ENCODE measurements at places on chromosomes 13 and 19. TPM values are rescaled to one million over a fixed set of nuclear protein-coding genes. Genes with fewer than 3 reads are reported as not detected.

DNA sequence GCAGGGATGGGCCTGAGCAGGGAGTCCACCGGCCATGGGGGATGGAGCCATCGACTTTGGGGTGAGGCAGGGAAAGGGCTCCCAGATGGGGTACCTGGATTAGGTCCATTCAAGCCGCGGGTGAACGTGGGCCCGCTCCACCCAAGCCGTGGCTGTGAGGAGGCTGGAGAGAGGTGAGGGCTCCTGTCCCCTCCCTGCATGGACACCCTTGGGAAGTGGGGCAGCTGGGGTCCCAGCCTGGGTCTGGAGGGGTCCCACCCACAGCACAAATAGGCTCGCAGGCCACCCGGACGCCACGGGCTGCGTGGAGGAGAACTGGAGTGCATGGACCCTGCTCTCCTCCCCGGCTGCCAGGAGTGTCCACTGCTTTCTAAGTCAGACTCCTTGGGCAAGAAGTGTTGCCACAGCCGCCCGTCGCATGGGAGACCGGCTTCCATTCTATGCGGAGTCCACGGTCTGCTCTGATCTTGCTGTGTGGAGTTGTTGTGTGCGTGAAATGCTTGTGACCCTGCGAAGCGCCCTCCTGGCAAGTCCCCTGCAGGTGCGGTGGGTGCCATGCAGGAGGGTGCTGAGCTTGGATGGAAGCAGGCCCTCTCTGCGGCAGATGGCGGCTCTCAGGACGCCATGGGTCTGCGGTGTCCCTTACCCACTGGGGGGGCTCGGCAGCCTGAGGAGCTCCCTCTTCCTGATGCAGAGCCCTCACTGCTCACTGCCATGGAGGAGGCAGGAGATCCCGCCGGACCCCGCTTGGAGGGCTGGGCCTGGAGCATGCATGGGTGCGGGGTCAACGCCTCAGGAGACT, 2.0 kb downstream of the DAZAP1 start:
- DNase-seq, result no peak

DNA sequence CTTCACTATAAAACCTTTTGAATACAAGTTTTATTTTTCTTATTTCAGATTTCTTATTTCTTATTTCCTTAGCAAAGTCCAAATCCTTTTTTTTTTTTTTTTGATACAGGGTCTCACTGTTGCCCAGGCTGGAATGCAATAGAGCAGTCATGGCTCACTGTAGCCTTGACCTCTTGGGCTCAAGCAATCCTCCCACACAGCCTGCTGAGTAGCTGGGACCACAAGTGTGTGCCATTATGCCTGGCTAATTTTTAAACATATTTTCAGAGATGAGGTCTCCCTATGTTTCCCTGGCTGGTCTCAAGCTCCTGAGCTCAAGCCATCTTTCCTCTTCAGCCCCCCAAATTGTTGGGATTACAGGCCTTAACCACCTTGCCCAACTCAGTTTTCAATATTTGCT, 334.3 kb downstream of the DLEU7 start:
- no peak for DNase-seq

- DNase-seq, result no peak
These were observed 650.0 kb downstream of the DIAPH3 start for GRCh38 chr13:59513686-59514085.

Gene SLC1A5
- 122 TPM for total RNA-seq

DNA sequence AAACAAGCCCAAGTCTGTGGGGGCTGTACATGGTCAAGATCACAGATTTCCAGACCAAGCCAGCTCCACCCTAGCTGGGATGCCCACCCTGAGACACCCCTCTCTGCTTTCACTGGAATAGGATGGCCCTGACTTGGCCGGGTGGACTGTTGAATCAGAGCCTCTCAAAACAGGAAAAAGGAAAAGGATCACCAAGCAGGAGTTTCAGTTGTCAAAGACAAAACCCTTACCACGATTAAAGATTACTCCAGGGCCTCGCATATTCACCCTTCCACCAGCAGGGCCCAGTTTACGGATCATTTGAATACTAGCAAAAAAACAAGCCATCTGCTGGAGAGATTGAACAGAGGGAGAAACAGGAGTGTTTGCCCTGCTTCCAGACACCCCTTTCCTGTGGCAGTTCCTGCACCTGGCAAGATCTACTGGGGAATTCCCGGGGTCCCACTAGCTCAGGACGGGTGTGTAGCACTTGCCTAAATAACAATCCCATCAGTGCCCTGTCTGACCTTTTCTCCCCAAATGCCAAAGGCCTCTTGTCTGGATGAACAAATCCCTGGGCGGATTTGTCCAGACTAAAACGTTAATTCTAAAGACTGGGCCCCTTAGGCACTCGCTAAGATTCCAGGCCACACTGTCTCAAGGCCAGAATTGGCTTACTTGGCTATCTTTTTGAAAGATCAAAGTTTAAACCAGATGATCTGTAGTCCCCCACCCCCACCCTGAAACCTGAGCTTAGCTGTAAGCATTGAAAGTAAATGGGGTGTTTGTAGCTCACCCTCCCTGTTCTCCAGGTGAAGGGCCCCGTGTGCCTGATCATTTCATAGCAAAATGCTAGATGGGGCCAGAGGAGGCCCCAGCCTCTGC, 38.4 kb downstream of the ACTN4 start:
- DNase-seq, result no peak

Gene ZNF433
- total RNA-seq, result 10.2 TPM

DNA sequence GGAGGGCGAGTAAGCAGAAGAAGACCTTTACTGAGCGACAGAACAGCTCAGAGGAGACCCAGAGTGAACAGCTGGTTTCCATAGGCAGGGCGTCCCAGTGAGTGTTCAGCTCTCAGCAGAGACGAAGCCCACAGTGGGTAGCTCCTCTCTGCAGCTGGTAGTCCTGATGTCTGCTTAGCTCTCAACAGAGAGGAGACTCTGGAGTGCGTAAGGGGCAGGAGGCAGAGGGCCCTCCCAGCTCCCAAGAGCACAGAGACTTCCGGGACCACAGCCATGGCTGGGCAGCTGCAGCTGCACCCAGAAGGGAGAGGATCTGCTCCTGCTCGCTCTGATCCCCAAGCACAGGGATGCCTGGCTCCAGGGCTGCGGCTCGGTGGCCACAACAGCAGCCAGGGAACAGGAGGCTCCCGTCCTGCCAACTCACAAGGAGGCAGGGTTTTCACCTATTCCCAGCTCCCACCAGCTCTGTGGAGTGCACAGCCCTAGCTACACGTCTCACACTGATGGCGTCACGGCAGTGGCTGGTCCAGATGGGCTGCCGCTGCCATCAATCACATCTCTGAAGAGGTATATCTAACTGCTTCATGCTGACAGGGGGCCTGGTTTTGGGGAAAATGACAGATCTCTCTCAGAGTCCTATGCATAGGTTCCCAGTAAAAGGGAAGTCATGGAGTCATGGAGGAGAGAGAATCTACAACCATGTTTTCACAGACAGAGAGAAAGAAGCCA, 2660.1 kb upstream of the PCDH20 start:
- DNase-seq, result no peak

DNA sequence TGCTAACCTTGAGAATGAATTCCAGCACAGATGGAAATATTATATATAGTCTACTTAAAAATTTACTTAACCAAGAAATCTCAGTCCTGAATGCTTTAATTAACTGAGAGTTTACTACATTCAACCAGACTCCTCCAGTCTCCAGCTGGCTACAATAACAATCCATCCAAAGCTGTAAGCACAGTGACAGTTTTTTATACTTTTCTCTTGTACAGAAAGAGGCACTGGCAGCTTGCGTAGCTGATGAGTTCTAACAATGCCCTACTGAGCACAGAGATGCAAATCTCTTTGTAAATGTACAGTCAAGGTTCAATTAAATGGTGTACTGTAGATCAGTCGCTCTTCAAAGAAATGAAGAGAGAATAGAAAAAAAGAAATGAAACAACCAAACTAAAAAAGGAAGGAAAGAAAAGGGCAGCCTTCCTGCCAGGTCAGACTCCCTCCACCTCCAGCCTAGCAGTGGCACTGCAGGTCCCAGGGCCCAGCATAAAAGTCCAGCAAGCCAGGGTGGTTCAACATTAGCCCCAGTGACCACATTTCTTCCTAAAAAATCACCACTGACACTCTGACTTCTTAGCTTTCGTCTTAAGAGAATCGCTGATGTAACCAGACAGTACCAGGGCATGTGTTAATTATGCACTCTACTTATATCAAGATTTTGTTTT, 88.4 kb downstream of the SACS start:
- no peak for DNase-seq

DNA sequence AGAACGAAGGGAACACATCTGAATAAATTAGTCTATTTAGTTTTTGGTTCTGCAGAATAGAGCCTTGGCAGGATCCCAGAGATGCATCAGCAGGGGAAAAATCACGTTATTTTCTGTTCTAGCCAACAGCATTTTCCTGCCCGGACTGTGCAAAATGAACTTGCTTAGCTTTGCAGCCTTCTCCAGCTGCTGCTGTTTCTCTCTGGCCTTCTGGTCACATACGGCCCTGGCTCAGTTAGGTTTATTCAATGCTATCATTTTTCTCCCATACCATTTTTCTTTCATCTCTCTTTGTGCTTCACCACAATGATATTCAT, 110.4 kb upstream of the KL start:
- DNase-seq, result no peak

DNA sequence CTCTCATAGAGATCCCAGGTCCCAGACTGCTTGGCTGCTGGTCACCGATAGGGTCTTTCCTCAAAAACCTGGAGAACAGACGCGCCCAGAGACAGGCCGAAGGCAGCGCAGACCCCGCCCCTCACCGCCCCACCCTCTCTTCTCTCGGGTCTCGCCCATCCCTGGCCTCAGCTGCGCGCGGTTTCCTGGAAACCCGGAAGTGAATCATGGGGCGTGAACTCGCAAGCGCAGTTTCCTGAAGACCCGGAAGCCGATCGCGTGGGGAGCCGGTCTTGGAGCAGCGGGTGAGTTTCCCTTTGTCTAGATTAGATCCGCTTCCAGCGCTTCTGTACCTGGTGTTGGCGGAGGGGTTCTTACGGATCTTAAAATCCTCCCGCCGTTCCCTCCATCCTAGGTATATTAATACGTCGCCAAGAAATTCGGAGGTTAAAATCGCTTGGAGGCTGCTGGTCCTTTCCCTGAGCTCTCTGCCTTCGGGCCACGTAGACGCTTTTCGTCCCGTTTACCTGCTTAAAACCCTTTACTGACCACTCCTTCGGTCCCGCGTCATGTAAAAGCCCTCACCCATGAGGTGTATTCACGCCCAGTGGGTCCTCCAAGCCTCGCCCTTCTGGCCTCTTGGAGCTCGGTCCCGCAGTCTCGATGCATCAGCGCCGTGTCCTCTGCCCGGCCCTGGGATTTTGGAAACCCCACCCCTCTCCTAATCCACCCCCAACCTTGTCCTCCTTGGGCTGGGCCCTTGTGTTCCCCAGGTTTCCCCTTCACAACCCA, at the start of gene ZNF578:
TSS of gene ZNF578 (plus strand) at position 230 of the 771 bp plus-strand sequence. CDS start 48,293 bp downstream, outside the sequence.
- DNase-seq, result peak; percentile 23

Gene CD79A
- not detected for total RNA-seq

- DNase-seq, result no peak
These were observed 32.6 kb downstream of the SLC7A1 start for GRCh38 chr13:29562786-29563438.

Gene WASF3
- total RNA-seq, result 23.0 TPM

DNA sequence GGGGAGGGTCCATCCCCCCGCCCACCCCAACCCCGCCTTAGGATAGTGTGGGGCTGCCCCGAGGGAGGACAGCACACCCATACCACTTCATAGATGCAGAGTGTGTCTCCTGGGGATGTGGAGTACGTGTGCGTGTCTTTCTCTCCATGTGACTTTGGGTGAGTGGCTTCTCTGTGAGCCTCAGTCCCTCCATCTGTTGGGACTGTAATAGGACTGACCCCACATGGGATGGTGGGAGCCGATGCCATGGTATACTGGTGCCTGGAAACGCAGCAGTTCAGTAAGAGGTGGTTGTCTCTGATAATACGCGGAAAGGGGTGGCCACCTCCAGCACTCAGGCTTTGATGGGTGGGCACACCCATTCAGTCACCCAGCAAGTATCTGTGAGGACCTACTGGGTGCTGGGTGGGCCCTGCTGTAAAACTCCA, 816 bp upstream of the PRKD2 start:
- DNase-seq, result no peak

Gene GAPDHS
- 13.4 TPM for total RNA-seq

Gene FSTL3
- 69.3 TPM for total RNA-seq

Gene GPR12
- total RNA-seq, result 0.05 TPM

GRCh38 chr19:53962887-53963431, at the start of gene CACNG8:
Gene CACNG8 (plus strand): TSS chr19:53962937.
- DNase-seq, result no peak

- no peak for DNase-seq
These were observed 1.9 kb upstream of the AKT2 start for GRCh38 chr19:40286971-40287421.

Gene CGB8
- total RNA-seq, result not detected

DNA sequence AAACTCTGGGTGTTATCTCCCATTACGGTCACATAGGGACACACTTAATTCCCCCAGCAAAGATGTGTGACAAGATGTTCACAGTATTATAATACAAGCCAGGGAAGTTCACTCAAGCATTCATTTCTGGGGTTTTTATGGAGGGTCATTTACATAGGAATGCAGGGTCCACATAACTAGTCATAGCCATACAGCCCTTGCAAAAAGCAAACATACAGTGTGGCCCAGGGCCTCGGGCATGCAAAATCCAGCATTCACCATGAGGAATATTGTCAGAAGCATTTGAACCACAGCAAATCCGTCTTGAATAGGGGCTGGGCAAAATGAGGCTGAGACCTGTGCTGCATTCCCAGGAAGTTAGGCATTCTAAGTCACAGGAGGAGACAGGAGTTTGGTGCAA, 13.0 kb upstream of the ZNF460 start:
- DNase-seq, result no peak

- DNase-seq, result no peak
These were observed 540.4 kb downstream of the IRS2 start for GRCh38 chr13:109246001-109246400.

Gene ZNF790
- 13.3 TPM for total RNA-seq

GRCh38 chr13:39020853-39021462, 16.9 kb downstream of the PROSER1 start:
- no peak for DNase-seq

Gene WDR88
- not detected for total RNA-seq

DNA sequence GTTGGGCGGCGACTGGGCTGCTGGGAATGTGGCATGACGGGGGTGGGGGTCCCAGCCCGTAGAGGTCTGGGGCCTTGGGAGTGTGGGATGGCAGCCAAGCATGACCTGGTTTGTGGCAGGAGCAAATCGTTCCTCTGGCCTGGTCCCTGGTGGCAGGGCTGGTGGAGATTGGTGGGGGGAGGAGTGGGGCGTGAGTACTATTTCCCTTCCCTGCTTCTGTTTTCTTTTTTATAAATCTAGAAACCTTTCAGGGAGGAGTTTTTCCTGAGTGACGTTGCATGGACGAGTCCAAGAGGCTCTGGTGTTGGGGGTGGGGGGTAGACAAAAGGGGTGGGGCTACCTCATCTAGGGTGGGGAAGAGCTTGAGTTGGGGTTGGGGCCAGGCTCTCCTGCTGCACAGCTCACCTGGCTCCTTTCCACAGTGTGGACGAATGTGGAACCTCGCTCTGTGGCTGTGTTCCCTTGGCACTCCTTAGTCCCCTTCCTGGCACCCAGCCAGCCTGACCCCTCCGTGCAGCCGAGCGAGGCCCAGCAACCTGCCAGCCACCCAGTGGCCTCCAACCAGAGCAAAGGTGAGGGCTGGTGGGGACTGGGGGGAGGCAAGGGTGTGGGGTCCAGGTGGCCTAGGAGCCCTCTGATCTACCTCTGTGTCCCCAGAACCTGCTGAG, 15.4 kb upstream of the PRR19 start:
- DNase-seq, result no peak
